ENCODE measurements at places on chromosomes 11 and 22. TPM values are rescaled to one million over a fixed set of nuclear protein-coding genes. Genes with fewer than 3 reads are reported as not detected.

DNA sequence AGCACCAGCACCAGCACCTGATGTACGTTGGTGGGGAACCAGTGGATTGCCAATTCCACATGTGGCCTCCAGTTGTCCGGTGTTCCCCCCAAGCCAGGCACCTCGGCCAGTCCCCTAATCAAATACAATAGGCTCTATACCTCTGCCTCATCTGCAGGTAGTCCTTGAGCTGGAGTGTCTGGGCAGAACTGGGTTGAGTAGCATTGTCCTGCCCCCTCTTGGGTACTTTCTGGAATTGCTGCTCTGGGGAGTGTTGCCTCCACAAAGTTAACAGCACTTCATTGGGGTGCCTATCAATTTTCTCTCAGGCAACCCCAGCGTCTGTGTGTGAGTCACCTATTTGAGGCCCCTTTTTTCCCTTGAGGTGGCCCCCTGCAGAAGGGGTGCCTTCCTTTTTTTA lies 413.0 kb upstream of the LARGE1 start:
- H3K36me3 ChIP-seq: no peaks in the 10 kb centered on the region
- DNase-seq: no peak
- no peaks in the 10 kb centered on the region for H3K27me3 ChIP-seq
- no peak overlapping the region for H3K27ac ChIP-seq
- H3K4me3 ChIP-seq: no peak overlapping the region

- H3K27me3 ChIP-seq: no peaks in the 10 kb centered on the region
- no peak for DNase-seq
- peaks cover 26% of the 10 kb centered on the region for H3K4me1 ChIP-seq
- H3K36me3 ChIP-seq: no peaks in the 10 kb centered on the region
- H3K4me3 ChIP-seq: peak overlapping the region; percentile 83
- peak overlapping the region; percentile 89 for H3K27ac ChIP-seq
Measured at GRCh38 chr11:57762235-57762861, 746 bp downstream of the CTNND1 start.

AMOTL1 gene
- 37.8 TPM for total RNA-seq

FGF4 gene
- total RNA-seq: not detected

C11orf65 gene
- not detected for total RNA-seq
